Inflammatory macrophage (primary cell): ENCODE measurements at places on chromosomes 3 and 15.
A peak's percentile ranks its signal among the peaks of the same experiment; 100 is the strongest.

GRCh38 chr3:36776436-36776835 is 12.1 kb upstream of the DCLK3 start:
- DNase-seq, result peak; percentile 96

GRCh38 chr15:67253549-67254237 is 768 bp downstream of the AAGAB start:
- no peak for DNase-seq

- DNase-seq, result peak; percentile 46
Observed at GRCh38 chr15:76335307-76336253, 993 bp upstream of the ISL2 start.

GRCh38 chr3:58383476-58383875 is 50.2 kb downstream of the PDHB start:
- no peak for DNase-seq
